ENCODE measurements at places on chromosomes 16 and 17. TPM values are rescaled to one million over a fixed set of nuclear protein-coding genes. Genes with fewer than 3 reads are reported as not detected.

The SLC12A3 gene
- not detected for total RNA-seq

The HSD11B2 gene
- not detected for total RNA-seq

The WFIKKN1 gene
- 0.06 TPM for total RNA-seq

The CCDC40 gene
- 4.9 TPM for total RNA-seq

The DDX5 gene
- 789 TPM for total RNA-seq

The ZCCHC14 gene
- total RNA-seq = 7.1 TPM

The EVI2B gene
- total RNA-seq = 1.6 TPM

The STAT5A gene
- 21.9 TPM for total RNA-seq

The GFER gene
- 18.7 TPM for total RNA-seq

The TM4SF5 gene
- total RNA-seq = not detected

DNA sequence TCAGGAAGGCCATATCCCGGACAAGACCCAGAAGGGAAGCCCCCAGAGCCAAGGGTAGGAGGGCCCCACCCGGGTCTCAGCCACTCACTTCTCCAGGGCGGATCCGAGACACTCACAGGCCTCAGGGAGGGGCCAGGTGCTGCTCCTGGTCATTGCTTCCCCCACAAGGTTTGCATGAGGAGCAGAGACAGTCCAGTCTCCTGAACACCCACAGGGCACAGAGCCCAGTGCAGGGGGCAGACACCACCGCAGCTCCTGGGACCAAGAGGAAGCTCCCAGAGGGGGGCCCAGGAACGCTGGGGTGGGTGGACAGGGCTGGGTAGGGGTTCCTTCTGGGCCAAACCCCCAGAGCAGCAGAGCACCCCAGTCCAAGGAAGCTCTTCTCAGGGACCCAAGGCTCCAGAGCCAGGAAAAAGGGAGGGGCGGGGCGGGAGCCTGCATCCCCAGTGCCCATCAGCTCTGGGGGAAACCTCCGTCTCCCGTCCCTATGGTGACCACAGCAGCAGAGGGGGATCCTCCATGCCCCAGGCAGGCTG, 709 bp upstream of the MRPL28 start:
- DNase-seq = no peak

GRCh38 chr17:51630101-51630671, 369.8 kb downstream of the UTP18 start:
- DNase-seq = no peak

DNA sequence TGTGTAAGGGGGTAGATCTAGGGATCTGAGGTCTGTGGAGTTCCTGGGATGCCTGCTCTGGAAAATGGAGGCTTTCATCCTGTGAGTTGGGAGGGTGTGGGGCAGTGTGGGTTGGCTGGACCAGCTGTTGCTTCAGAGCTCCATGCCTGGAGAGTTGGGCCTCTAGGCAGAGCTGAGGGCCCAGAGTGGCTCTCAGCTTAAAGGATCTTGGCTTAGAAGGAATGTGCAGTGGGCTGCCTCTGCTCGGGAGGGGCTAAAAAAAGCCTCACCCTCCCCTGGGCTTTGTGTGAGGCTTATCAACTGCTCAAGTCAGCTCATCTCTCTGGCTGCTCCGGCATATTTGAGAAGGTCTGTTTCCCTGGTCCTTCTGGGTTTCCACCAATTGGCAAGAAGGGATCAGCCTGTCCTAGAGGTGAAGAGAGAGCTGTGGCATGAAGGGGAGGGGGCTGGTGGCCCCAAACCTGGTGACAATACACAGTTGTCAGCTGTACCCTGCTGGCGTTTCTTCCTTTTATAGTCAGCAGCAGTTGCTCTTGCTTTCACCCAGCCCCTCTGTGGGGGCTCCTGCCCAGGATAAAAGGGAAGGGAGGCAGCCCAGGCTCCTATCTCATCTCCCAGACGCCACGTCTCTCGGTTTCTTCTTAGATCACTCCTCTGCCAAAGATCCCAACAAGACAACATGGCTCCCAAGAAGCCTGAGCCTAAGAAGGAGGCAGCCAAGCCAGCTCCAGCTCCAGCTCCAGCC, at the start of gene MYL4:
Gene MYL4 (plus strand): TSS at position 605 of the 745 bp plus-strand sequence. CDS start 75 bp downstream, at position 680.
- DNase-seq = no peak

- no peak for DNase-seq
Measured at GRCh38 chr17:45108595-45109521, 23.5 kb downstream of the PLCD3 start.

DNA sequence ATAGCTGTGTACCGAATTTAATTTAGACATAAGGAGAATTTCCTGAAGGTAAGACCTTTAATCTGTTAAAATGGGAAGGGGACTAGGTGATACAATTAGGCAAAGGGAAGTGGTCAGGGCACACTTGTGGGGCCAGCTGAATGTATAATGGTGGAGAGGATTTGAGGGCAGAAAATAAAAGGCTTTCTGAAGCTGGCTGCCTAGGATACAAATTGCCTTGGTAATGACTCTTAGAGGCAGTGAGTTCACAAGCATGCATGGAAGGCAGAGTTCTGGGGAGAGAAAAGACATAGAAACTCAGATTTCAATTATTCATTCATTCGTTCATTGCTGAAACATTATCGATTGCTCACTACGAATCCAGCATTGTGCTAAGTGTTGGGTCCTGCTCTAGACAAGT, 12.4 kb upstream of the NFAT5 start:
- no peak for DNase-seq

DNA sequence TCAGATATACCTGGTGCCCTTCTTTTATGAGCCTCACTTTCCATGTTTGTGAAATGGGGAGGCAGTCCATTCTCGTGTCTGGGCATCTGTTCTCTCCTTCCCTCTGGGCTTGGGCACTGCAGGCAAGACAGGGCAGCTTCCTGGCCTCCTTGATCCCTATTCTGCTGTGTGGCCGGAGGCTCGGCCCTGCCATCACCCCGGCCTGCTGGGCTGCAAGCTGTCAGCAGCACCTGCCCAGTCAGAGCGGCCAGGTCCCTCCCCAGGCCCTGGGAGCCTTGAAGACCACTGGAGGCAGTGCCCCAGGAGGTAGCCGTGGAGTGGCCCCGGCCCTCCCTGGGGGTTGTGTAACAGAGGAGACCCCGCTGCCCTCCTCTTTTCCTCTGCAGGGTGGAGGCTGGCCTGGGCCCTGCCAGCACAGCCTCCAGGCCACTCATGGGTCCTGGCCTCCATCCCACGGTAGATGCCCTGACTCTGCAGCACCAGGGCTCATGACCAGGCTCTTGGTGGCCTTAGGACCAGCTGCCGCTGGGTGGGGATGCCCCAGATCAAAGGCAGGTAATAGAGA, 9.2 kb downstream of the KCNJ12 start:
- no peak for DNase-seq

GRCh38 chr17:78241277-78242023, 10.0 kb downstream of the TMEM235 start:
- no peak for DNase-seq

- no peak for DNase-seq
Measured at GRCh38 chr17:1475321-1475854, 17.1 kb downstream of the MYO1C start.

DNA sequence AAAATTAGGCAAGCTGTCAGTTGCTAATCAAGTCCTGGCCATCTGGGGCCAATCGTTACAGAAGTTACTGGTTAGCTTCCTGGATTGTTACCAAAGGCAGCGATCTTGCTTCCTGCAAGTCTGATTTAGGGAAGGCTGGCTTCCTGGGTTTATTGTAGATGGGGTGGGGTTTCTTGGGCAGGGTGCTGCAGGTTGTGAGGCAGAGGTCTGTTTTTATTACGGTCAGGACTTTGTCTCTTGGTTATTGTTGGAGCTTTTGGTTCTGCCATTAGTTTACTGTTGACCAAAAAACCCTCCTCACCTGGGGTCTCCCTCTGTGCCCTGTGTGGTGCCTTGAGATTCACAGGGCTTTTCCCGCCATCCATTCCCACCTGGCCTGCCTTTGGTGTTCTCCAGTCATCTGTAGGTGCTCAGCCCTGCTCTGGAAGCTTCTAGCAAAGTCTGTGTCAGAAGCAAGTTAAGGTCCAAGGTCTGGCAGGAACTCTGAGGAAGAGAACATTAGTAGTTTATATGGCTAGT, 36.9 kb downstream of the SLC47A1 start:
- DNase-seq = no peak

GRCh38 chr16:72665701-72666100, 382.2 kb downstream of the ZFHX3 start:
- no peak for DNase-seq

GRCh38 chr16:67395458-67396158, 2.3 kb upstream of the TPPP3 start:
- no peak for DNase-seq

- DNase-seq = no peak
Measured at GRCh38 chr16:78993346-78993745, 607.2 kb downstream of the MAF start.

DNA sequence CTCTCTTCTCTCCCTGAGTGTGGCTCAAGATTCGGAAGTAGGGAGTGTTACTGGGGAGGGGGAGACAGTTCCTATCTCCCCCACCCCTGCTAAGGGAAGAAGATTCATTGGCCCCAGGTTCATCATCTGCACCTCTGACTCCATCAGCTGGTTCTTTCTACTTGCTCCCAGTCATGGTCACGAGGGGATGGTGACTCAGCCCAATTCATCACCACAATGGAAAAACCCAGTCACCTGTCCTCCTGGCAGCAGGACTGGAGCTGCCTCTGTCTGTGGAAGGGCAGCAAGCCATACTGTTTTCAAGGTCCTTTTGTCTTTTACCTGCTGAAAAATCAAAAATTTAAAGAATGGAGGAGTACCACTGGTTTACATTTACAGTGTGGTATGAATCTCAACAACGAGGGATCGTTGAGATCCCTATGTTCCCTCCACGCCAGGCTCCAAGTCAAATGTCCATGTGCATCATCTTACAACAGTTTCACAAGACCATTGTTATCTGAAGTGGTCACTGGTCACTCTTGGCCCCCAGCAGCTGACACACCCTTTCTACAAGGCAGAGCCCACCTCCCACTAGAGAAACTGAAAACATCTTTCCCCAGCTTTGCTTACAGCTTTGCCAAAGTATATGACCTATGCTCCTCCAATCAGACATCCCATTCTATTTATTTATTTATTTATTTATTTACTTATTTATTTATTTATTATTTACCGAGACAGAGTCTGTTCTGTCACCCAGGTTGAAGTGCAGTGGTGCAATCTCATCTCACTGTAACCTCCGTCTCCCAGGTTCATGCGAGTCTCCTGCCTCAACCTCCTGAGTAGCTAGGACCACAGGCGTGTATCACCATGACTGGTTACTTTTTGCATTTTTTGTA, 40.4 kb upstream of the NDRG4 start:
- DNase-seq = peak; percentile 42

DNA sequence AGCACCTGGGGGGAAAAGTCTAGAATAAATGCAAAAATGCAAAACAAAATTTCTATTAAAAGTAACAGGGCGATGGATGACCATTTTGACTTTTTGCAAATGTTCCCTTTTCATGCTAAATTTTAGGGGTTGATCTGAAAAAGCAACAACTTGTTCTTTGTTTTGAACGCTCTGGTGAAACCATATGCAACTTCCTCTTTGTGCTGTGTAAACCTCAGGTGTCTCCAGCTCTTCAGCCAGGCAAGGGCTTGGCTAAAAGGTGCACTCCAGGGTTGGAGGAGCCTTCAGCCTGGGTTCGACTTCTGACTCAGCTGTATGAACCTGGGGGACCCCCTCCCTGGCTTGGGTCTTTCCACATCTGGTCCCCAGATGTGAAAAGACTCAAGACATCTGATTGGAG, 9.5 kb downstream of the IRF8 start:
- DNase-seq = no peak

DNA sequence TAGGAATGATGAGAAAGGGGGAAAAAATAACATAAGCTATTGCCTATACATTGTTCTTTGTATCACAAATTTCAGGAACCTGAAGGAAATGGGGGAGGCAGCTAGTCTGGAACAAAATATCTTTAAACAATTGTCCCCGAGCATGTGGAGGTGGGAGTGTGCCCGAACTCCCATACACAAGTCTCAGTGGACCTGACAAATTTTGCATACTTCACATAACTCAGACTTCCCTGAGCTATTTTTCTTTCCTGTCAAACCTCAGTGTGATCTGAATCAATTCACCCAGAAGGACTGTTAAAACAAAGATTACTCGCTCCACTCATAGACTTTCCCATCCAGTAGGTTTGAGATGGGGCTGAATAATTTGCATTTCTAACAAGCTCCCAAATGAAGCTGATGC, 1.6 kb upstream of the XPO6 start:
- DNase-seq = no peak

- no peak for DNase-seq
Measured at GRCh38 chr16:4192206-4192605, 49.7 kb downstream of the SRL start.

DNA sequence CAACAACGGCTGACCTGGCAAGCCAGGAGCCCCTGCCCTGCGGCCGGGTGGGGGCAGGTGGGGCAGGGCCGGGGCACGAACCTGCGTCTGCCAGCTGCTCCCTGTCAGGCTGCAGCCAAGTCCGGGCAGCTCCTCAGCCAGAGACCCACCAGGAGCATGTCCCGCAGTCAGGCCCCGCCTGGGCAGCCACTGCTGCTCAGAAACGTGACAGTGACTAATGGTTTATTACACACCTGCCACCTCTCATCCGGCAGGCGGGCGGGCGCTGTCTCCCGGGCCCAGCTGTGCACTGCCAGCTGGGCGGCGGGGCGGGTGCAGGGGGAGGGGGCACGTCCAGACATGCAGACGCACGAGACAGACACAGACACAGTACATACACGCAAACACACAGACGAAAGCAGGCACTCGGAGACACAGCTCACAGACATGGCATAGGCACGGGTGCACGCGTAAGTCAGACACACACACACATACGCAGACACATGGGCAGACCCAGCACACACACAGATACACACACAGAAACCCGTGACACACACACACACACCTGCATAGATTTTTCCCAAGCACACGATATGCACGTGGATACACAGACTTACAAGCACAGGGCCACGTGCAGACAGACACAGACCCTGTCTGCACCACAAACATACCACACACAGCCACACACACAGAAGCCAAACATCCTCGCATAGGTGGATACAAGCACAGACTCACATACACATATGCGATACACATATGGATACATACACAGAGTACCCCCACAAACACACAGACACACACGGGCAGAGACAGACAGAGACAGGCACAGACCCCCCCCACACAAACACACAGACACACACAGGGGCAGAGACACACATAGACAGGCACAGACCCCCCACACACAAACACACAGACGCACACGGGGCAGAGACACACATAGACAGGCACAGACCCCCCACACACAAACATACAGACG, 248.3 kb upstream of the CIBAR2 start:
- no peak for DNase-seq

DNA sequence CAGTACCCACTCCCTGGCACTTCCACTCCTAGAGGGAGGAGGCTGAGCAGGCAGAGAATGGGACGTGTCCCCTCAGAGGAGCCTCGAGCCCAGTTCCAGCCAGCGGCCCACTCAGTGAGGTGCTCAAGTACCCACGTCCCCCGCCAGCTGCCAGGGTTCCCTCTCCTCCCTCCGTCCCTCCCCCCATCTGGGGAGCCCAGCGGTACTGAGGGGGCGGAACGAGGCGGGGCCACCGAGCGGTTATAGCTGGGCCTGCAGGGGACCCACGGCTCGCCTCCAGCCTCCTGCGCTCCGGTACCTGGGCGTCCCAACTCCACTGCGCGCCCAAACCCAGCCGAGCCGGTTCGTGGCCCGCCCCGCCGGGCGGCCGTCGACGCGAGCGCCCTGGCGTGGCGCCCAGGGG, at the start of gene NPW:
Gene NPW (plus strand): TSS at position 268 of the 403 bp plus-strand sequence.
- no peak for DNase-seq

All from glomerular endothelial cell (primary cell).